Stimulated activated CD4-positive, alpha-beta T cell treated with anti-CD3 and anti-CD28 coated beads, Interleukin-1b, Interleukin-23, amount 100 ng/mL, for 1 hour (primary cell): ENCODE measurements at places on chromosomes 2 and 18.

DNA sequence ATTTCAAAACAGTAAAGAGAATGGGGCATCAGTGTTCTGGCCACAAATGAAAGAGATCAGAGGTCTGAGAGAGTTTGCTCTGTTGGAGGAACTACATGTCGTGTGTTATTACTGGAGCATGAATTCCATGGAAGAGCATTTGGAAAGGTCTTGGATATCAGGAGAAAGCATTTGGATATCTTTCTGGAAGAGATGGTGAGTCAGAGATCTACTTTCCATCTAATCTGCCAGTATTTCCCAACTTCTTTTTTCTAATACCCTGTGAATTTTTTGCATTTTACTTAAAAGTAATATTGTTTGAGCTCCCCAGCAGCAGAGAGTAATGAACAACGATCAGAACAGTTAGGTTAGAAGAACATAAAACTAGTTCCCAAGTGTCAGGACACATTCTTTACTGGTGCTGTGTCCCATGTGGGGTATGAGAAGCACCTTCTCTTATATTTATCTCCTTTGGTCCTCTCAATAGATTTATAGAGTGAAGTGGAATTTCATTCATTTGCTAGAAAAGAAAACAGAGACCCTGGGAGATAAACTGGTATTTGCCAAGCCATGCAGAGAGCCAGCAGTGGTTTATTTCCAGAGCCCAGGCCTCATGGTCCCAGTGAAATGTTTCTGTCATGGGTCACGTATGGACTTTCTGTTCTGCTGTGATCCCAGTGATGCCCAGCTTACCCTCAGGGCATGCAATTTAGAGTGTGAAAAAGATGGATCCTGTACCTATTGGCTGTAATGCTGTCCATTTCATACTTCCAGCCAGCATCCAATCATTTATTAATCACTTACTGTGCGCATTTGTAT is 130.8 kb upstream of the NT5C1B start:
- DNase-seq = no peak

- DNase-seq = no peak
Observed at GRCh38 chr2:215365184-215365658, 53.4 kb downstream of the ATIC start.

GRCh38 chr18:44742718-44743311 is 62.1 kb downstream of the SETBP1 start:
- no peak for DNase-seq

- no peak for DNase-seq
Observed at GRCh38 chr18:53426666-53427184, 797.7 kb downstream of the MBD2 start.

GRCh38 chr2:73414696-73415095 is 29.1 kb downstream of the ALMS1 start:
- DNase-seq = no peak

DNA sequence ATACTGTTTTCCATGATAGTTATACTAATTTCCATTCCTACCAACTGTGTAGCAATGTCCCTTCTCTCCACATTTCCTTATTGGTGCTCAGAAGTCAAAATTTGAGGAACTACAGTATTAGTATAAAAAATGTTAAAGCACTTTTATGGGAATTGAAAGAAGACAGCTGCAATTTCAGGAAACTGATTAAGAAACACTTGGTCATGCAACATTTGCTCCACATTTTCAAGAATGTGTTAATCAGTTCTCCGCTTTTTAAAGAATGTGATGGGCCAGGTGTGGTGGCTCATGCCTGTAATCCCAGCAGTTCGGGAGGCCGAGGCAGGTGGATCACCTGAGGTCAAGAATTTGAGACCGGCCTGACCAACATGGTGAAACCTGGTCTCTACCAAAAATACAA is 33.6 kb upstream of the MGAT4A start:
- no peak for DNase-seq

DNA sequence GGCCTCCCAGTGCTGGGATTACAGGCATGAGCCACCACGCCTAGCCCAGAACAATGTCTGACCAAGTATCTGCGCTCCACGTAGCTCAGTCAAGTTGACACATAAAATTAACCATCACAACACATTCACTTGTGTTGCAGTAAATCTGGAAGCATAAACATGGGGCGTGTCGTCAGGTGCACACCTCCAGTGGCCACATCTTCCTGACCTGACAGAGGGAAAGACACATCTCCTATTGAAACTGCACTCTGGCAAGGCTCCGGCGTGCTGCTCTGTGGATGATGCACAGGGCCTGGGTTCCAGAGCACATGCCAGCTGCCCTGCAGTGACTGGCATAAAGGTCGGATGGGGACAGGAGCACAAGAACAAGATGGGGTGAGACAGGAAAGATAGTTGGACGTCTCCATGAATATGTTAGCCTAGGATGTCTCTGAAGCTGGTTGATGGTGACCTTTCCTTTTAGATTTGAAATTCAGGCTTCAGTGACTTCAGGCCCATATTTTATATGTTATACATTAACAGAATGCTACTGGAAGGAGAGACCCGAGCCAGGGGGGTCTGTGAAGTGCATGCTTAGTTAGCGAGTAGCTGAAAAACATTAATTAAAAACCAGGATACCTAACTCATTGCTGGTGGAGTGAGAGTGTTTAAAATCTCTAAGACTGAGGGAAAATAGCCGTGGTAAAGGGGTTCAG is 10.9 kb downstream of the IMPA2 start:
- DNase-seq = no peak

- DNase-seq = no peak
Observed at GRCh38 chr2:38697116-38697840, 31.4 kb downstream of the GALM start.

GRCh38 chr2:101012706-101013181 is 10.7 kb downstream of the RPL31 start:
- no peak for DNase-seq

DNA sequence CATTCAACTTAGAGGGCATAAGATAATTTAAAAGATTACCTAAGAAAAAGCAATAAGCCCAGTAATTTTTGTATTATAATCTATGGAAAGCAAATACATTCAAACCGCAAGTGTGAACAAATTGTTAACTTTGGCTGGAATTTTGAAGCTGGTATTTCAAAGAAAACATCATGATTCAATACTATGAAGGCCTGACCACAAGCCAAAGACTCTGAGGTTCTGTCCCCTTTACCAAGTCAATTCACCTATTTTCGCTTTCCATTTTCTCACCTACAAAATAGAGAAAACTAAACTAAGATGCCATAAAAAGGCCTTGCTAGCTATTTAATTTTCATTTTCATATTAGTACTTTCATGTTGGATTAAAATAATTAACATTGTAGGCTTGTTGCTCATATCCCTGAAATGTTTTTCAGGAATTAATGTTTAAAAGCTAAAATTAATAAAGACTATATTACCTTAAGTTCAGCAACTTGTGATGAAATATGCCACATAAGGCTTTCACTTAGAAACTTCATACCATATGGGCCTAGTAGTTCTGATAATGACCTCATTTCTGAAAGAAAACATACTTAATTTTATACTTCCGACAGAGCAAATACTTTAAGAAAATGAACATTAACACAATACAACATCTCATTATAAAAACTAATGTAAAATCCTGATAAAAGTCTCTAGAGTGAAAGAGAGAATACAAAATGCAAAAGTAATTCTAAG is 85.7 kb upstream of the FRZB start:
- DNase-seq = no peak

DNA sequence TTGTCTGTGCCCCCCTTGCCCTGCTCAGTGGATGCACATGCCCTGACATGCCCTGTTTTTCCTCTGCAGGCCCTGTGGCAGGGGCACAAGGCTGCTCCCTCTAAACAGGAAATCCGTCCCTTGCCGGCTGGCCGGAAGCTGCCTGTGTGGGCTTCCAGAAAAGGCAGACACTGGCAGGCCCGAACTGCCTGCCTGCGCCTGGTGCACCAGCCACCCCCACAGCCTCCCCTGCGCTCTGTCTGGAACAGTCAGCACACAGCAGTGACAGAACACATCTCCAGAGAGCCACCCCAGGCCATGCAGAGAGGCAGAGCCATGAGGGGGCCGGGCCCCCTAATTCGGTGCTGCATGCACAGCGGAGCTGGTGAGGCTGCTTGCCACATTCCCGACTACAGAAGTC is 33.5 kb downstream of the LOXHD1 start:
- DNase-seq = no peak

- no peak for DNase-seq
Observed at GRCh38 chr2:173033084-173033483, 42.6 kb upstream of the MAP3K20 start.

DNA sequence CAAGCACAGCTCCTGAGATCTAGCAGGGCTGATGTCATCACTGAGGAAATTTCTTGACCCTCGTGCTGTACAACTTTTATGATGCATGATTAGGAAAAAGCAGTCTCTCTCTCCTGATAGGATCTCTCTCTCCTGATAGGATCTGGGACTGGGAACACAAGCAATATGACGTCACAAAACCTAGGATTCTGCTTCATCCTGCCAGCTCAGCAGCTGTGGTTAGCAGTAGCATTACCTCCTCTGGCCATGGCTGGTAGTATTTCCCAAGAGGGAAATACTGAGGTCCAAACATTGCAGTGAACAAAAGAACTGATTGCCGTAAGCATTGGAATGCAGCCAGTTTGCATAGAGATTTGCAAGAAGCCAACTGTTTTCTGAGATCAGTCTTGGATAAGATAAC is 521.2 kb upstream of the POU3F3 start:
- DNase-seq = no peak

DNA sequence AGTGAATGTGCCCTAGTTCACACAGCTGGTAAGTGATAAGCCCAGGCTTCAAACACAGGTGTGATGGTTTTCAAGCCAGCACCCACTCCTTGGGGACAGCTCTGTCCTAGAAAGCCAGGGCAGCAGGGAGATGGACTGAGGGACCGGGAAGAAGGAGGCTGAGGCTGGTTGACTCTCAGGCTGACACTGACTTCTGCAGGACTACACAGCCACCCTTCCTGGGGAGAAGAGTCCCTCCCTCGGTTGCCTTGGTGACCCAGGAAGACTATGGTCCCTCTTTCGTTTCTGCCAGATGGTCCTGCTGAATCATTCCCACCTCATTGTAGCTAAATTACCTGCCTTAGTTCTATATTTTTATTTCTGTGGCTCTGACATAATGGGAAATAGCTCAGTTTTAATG is 11.3 kb upstream of the FSHR start:
- DNase-seq = no peak

DNA sequence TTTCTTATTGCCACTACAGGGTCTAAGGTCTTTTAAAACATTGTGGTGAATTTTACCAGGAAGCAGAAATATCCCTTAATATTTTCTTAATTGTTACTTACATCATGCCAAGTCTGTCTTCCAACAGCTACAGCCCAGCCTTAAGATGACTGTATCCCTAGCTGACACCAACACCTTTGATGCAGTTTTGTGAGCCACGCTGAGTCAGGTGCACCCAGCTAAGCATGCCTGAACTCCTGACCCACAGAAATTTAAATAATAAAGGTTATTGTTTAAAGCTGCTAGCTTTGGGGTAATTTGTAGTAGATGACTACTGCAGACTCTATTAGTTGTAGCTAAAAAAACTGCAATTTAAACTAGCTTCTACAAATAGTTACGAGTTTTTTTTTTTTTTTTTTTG is 1757.9 kb upstream of the LRRTM1 start:
- no peak for DNase-seq

- no peak for DNase-seq
Observed at GRCh38 chr18:38421872-38422615, 856.4 kb upstream of the CELF4 start.

DNA sequence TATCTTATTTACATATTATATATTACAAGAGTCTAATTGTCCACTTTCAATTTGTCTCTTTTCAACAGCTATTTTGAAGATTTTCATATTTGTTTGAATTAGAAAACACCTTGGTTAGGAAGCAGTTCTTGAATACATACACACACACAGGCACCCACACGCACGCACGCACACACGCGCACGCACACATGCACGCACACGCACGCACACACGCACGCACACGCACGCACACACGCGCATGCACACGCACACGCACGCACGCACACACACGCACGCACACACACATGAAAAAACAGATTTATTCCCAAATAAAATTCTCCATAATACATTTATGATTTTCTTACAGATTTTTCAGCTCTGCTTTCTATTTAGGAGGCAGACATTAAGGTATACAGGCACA is 220.7 kb downstream of the NYAP2 start:
- no peak for DNase-seq

- DNase-seq = no peak
Observed at GRCh38 chr2:119225926-119226325, 2.3 kb downstream of the STEAP3 start.
